Hematopoietic multipotent progenitor cell treated with erythropoietin and hydrocortisone succinate and interleukin-3 and kit ligand, for 17 days (in vitro differentiated cells): ENCODE measurements at places on chromosomes 3 and 15.

- no peak for DNase-seq
Measured at GRCh38 chr15:25670025-25670554, 193.0 kb downstream of the ATP10A start.

- no peak for DNase-seq
Measured at GRCh38 chr3:195893044-195893395, 15.3 kb downstream of the TNK2 start.

DNA sequence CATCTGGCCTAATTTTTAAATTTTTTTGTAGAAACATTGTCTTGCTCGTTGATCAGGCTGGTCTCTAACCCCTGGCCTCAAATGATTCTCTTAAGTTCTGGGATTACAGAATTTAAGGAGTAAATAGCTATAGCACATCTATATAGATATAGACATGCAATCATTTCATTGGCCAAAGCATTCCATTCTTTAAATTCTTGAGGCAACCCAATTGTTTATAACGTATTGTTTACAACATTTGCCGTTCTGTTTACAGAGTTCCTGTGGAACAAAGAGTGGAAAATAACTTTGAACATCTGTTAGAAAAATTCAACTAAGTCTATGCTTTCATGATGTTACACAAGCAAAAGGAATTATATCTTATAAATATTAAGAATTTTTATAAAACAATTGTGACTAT lies 205.2 kb upstream of the ROBO2 start:
- no peak for DNase-seq

DNA sequence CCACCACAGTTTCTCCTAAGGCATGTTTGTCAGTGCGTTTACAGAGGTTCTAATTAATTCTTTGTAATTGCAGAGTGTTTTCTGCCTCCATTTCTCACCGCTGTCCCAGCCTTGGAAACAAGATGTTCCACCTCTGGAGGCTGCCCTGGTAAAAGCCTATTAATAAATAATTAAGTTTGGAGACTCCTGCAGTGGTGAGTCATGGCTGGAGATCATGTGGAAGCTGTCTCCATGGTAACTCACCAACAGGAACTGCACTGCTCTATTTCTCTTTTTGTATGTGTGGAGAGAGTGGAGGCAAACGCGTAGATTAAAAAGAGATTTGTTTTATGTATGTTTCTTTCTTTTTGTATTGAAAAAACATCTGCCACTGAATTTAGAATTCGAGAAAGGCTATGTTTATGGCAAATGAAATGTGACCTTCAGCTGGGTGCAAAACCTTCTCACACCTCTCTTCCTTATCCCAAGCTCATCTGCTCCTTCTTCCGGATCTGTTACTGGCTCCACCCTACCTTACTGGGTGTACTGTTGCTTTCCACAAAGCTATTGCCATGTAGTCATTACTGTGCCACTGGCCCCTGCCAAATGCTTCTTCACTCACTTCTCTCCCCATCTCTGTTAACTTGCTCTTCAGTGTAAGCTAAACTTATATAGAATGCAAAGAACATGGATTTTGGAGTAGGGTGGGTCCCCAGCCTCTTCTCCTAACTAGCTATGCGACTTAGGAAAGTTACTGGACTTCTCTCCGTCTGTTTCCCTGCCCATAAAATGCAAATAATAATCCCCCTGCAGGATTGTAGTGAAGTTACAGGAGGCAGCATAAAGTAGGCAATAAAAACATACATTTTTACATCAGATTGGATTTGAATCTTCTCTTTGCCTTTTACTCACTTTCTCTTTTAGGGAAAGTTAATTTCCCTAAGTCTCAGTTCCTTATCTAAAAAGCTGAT lies 778.5 kb downstream of the NTRK3 start:
- no peak for DNase-seq

GRCh38 chr15:75578173-75578947 lies 755 bp downstream of the PTPN9 start:
- peak; percentile 16 for DNase-seq

GRCh38 chr15:80937718-80938117 lies 51.9 kb downstream of the MESD start:
- DNase-seq: no peak

- no peak for DNase-seq
Measured at GRCh38 chr3:155978324-155978723, 107.9 kb downstream of the GMPS start.

DNA sequence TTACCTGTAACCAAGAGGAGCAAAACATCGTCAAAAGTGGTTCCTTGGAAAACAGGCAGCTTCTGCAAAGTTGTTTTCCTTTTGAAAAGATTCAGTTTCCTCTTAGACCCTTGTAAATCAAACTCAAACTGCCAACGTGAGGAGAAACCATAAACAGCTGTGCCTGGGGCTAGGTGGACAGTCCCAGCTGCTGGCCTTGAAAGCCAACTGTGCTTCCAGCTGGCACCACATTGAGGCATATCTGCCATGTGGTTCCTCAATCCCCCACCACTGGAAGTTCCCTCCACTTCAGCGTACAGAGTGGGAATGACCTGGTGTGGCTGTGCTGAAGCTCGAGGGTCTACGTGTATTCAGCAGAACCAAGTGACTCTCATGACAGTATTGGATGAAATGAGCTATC lies 40.9 kb downstream of the HRH1 start:
- no peak for DNase-seq

GRCh38 chr3:56810577-56811545 lies 9.1 kb upstream of the ARHGEF3 start:
- DNase-seq: no peak

GRCh38 chr15:100661156-100661555 lies 58.8 kb downstream of the ASB7 start:
- no peak for DNase-seq

DNA sequence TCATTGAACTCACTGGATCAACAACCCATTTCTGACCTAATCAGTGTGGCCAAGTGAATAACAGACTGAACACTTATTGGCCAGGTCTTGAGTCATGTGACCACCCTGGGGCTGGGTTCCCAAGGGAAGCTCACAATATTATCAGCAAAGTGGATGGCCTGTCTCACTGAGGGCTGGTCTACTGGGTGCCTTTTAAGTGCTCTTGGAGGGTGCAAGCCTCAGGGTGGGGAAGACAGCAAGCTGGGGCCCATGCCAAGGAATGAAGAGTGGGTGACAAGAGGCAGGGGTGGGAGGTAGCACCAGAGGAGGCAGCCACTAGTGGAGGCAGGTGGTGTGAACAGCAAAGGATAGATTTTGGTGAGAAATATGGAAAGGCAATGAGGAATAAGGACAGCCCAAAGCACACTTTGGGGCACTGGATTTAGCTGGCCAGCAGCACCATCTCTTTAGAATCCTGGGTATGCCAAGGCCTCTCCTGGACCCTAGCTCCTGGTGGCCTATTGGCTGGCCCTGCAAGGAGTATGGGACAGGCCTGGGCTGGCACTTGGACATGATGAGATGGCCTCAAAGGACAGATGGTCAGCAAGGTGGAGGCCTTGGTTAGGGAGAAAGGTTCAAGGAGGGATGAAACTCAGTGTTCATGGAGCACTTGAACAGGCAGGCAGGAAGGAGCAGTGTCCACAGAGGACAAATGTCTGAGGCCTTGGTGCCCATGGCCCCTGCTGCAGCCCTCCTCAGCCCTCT lies 34.2 kb downstream of the HMCES start:
- peak; percentile 53 for DNase-seq

GRCh38 chr3:151864423-151865101 lies 8.9 kb upstream of the SUCNR1 start:
- DNase-seq: no peak

- peak; percentile 91 for DNase-seq
Measured at GRCh38 chr15:40440743-40441564, at the start of gene BAHD1. TSS of gene BAHD1 (plus strand) at chr15:40440953. CDS start at chr15:40458465, 17,512 bp downstream.

GRCh38 chr15:32004249-32004648 lies 26.1 kb upstream of the CHRNA7 start:
- no peak for DNase-seq

DNA sequence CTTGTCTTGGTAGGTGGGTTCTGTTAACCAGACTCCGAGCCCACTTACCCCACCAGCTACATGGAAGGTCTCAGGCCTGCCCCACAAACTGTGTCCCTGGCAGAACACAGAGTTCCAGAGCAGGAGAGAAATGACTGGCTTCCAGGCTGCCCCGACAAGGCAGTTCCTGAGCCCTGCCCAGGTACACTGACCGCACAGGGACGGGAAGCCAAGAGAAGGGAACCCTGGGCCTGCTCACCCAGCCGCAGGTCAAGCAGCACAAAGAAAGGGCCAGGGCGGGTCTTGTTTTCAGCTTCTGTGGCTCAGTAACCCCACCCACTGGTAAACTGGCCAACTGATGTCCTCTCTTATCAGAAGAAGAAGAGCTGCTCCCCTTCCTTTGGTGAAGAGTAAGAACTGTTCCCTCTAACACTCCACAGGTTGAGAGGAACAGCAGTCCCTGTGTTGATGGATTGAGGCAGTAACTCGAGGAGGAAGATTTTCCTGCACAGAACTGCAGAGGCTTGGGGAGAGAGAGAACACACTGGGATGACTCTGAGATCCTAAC lies 68.4 kb downstream of the CRTC3 start:
- DNase-seq: peak; percentile 86
